Activated CD4-positive, alpha-beta T cell treated with anti-CD3 and anti-CD28 coated beads, Interleukin-2, amount 10 ng/mL, durations not matched to agents 7 days and 5 days (primary cell): ENCODE measurements at places on chromosomes 2 and 18.

DNA sequence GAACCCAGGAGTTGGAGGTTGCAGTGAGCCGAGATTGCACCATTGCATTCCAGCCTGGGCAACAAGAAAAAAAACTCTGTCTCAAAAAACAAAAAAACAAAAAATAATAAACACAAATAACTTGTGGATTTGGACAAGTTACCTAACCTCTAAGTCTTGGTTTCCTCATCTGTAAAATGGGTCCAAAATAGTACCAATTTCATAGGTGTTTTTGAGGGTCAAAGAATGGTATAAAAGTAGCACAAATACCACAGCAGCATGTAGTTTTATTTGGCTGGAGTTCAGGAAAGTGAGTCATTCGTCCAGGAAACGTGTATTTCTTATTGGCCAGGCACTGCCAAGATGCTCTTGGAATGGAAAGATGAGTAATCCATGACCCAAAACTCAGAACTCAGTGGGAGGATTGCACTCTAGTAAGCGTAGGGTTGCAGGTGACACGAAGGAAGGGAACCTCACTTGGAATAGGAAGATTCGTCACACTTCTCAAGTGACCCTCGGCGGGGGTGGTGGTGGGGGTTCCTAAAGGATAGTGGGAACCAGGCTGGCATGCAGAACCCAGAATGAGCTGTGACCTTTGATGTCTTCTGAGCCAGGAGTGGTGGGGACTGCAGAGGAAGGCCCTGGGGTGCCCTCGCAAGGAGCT, 24.4 kb downstream of the GRHL1 start:
- DNase-seq, result no peak

DNA sequence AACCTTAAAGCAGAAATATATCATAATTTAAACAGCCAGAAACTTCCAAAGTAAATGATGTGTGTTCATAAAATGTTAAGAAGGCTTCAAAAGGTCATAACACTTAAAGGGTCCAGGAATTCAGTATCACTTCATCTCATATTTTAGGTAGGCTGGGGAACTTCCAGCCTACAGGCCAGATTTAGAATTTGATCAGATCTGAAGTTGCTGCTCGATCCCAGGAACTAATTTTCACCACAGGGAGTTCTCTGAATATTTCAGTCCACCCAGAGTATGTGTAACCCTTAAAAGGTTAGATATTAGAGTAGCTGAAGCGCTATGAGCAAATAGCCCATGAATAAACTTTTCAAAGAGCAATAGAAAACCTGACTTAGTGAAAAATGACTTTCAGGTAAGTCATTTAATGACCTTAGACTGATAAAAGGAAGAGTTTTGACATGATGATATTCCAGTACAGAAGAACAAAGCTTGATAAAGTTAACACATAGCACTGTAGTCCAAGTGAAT, 1.7 kb downstream of the WIPF1 start:
- DNase-seq, result no peak

GRCh38 chr2:107412981-107413380, 413.7 kb upstream of the RGPD4 start:
- no peak for DNase-seq

DNA sequence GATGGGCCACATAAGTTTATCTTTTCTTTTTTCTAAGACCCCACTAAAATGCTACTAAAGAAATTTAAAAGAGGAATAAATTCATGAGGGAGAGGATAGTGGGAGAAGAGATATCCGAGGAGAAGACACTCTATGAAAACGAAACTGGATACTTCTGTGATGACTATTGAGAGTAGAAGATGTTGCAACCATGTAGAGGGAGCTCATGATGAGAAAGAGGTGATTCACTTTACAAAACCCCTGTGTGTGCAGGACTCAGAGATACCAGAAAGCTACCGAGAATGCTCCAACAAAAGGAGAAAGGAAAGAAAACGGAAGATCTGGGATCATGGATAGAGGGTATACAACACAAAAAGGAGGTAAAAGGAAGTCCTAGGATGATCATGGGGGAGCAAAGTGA, 34.9 kb downstream of the SLC38A11 start:
- no peak for DNase-seq
